ENCODE measurements at places on chromosomes 16 and 17.

DNA sequence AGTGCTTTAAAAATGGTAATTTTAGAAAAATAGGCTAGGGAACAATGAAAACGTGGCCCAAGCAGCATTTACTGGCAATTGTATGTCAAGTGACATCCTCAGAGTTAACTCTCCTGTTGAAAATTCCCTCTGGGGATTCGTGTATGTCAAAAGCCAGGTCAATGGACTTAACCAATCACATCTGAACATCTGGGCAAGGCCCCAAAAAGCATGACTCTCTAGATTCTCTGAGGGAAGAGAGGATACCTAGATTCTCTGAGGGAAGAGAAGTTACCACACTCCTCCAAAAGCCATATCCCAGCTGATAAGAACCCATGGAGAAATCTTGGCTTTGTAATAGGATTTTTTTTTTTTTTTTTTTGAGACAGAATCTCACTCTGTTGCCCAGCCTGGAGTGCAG, 23.5 kb downstream of the NFE2L1 start:
- DNase-seq = no peak

- no peak for DNase-seq
Measured at GRCh38 chr17:4958102-4958501, 7.2 kb downstream of the ENO3 start.

DNA sequence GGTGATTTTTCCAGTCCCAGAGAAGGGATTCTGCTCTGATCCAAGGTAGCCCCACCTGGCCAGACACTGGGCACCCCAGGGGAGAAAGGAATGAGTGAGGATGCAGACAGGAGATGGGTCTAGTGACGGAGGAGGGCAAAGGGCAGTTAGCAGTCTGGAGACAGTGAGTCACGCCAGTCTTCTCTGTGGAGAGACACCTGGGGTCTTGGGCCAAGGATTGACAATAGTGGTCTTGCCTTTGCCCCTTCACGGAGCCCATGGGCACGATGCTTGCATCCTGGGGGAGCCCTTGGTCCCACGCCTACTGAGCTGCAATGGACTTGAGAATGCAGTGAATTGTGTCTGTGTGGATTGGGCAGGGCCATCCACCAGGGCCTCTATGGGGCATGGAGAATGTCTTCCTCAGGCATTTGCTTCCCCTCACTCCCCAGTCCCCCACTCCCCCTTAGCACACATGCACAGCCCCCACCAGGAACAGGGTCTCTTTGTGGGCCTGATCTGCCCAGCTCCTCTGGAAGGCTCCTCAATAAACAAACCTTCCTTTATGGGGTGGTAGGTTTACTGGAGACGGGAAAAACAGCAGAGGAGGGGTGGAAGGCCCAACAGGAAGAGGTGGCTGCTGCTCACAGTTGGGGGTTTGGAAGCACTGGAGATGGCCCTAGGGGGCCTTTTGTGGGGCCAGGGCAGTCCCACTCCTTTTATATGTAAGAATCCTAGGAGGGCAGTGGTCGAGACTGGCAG, 1.4 kb downstream of the CHAD start:
- no peak for DNase-seq

GRCh38 chr17:74199306-74200092, 4.0 kb upstream of the RPL38 start:
- no peak for DNase-seq

DNA sequence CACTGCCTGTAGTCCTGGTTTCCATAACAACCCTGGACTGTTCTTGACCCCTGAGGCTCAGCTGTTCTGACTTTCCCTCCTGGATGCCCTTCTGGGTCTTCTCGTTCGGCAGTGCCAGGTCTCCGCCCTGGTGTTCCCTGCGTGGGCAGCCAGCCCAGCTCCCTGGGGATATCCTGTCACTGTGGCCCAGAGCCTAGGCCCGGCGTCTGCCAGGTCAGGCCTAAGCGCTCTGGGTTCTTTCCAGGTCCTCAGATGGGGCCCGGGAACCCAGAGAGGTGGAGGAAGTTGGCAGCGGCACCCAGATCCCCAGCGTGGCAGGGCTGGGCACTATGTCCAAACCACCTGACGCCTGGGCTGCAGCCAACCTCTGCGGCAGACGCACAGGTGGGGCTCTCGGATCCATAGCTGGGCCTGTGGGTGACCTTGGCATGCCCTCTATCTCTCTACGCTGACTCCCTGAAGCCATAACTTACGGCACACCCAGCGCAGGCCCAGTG, 12.5 kb upstream of the ATP2A3 start:
- no peak for DNase-seq

- no peak for DNase-seq
Measured at GRCh38 chr16:5979905-5980550, 882.4 kb upstream of the EEF2KMT start.

- DNase-seq = no peak
Measured at GRCh38 chr17:68777243-68777855, 176.2 kb upstream of the FAM20A start.

GRCh38 chr17:83183145-83183948, 103.9 kb downstream of the METRNL start:
- no peak for DNase-seq

DNA sequence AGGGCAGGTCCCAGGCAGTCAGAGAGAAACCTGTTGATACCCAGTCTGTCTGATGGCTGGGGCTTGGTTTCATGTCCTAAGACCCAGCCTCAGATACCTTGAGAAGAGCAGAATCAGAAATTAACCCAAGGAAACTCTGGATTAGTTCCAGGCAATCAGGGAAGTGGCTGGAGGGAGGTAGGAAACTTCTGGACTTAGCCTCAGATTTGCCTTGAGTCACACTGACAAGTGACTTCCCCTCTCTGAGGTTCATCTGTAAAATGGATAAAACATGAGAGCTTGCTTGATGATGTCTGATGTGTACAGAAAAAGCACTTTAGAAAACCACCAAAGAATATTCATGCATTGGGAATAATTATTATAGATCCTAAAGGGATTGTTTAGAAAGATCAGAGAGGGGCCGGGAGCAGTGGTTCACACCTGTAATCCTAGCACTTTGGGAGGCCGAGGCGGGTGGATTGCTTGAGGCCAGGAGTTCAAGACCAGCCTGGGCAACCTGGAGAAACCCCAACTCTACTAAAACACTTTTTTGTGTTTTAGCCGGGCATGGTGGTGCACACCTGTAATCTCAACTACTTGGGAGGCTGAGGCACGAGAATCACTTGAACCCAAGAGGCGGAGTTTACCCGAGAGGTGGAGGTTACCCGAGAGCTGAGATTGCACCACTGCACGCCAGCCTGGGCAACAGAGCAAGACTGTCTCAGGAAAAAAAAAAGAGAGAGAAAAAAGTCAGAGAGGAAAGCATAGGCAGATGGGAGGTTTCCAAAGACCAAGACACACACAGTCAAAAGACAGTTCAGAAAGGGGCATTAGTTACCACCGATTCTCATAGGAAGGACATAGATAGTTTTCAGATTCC, 3.8 kb downstream of the CIITA start:
- DNase-seq = no peak

DNA sequence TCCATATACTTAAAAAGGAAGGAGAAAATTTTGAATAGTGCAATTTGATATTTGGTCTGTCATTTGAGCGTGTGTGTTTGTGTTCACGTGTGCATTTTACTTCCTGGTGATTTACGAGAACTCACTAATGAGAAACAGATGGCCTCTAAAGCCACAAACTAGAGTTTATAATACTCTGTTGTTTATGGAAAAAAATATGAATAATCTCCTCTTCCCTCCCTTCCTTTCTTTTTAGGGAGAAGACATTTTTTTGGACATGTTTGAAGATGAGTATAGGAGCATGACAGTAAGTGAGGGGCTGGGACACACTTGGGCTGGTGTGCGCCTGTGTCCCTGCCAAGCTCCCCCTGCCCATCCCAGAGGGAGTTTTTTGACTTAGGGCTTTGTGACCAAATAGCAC, 102.7 kb downstream of the CLEC16A start:
- DNase-seq = peak; percentile 56

- no peak for DNase-seq
Measured at GRCh38 chr17:55727275-55727674, 4.6 kb upstream of the TMEM100 start.

- DNase-seq = no peak
Measured at GRCh38 chr17:75777296-75777922, 7.2 kb upstream of the UNK start.

- DNase-seq = no peak
Measured at GRCh38 chr17:67279115-67279514, 34.1 kb upstream of the HELZ start.

DNA sequence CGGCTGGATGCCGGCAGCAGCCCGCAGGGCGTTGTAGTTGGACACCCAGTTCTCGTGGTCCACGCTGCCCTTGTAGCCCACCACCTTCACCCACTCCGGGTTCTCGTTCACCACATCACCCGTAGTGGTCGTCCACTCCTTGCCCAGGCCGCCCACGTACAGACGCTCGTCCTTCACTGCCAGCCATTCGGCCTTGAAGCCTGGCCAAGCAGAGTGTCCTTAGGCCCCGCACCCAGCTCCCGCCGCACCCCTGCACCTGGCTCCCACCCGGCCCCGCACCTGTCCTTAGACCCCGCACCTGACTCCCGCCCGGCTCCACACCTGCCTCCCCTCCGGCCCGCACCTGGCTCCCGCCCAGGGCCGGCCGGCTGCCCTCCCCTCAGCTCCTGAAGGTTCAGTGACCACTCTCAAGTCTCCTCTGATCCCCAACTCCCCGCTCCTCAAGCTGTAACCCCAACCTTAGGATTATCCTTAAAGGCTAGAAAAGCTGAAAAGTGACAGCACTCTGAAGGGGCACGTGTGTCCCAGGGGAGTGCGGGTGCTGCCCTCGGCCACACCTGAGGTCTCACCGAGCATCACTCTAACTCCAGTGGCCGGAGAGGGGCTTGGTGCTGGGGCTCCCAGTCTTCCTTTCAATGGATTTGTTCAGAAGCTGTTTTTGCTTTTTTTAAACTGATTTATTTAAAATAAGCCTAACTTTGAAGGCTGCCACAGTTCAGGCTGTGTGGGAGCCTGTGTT, 14.4 kb downstream of the CANT1 start:
- no peak for DNase-seq

- no peak for DNase-seq
Measured at GRCh38 chr17:81917565-81918332, at the start of gene SIRT7. TSS of gene SIRT7 (minus strand) at chr17:81918176. CDS start at chr17:81918131, 45 bp downstream.

- no peak for DNase-seq
Measured at GRCh38 chr17:78408476-78409050, 30.1 kb downstream of the PGS1 start.

- no peak for DNase-seq
Measured at GRCh38 chr16:59328961-59329360, 594.8 kb upstream of the GOT2 start.

DNA sequence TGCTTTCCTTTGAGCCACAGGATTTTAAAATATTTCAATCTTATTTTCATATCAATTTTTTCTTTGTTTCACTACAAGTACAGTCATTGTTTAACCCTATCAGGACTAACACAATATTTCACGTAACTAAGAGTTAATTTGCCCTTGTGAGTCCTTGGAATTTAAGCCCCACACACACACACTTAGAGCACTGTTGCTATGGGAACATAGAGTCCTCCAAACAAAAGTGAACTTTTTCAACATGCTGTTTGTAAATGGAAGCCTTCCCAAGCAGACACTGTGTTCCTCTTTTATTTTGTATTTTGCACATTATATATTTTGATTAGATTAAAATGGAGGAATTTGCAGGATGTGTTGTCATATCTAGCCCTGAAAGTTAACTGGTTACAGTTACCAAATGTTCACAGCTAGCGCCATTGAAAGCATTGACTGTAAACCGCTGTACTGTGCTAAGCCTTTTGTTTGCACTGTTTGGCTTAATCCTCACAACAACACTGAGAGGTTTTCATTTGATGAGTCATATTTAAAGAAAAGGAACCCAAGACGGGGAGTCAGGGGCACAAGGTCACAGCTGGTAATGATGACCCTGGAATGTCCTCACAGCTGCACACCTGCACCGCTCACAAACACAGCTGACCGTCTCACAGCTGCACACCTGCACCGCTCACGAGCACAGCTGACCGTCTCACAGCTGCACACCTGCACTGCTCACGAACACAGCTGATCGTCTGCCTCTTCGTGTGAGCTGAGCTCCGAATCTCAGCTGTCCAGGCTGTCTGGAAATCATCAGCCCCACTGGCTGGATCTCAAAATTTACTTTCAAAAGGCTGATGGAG, 6.3 kb downstream of the HSBP1 start:
- no peak for DNase-seq

DNA sequence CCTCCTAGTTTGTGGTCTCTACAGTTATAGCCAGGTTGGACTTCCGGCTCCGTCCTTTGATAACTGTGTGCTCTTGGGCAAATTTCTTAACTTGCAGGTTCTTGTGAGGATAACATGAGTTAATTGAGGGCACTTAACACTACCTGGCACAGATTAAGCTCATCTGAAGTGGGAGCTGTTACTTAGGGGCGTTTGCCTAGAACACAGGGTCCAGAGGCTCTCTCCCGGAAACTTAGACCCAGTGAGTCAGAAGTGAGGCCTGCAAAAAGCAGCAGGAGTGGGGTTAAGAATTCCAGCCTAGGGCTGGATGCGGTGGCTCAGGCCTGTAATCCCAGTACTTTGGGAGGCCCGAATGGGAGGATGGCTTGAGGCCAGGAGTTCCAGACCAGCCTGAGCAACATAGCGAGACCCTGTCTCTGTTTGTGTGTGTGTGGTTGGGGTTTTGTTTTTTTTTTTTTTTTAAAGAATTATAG, 1.4 kb downstream of the MVP start:
- no peak for DNase-seq

GRCh38 chr17:61205931-61206330, 193.7 kb upstream of the TBX2 start:
- DNase-seq = no peak

DNA sequence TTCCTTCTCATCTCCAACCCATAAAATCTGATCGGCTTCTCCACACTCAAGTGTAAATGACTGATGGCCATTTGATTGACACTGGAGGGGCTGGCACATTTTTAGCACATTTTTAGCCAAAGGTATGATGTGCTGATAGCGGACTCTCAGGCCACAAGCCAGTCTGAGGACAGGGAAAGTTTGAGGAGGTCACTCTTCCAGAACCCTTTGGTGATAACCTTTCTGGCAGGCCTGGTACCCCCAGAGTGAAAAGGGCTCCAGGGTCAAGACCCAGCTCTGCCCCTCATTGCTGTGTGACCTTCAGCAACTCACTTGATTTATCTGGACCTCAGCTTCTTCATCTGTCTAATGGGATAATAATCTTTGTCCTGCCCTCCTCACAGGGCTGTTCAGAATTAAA, 1.7 kb upstream of the NLRC5 start:
- DNase-seq = no peak

- DNase-seq = no peak
Measured at GRCh38 chr17:29126268-29126930, 53.8 kb downstream of the MYO18A start.
